ENCODE measurements at places on chromosomes 4 and X. TPM values are rescaled to one million over a fixed set of nuclear protein-coding genes. Genes with fewer than 3 reads are reported as not detected.

DNA sequence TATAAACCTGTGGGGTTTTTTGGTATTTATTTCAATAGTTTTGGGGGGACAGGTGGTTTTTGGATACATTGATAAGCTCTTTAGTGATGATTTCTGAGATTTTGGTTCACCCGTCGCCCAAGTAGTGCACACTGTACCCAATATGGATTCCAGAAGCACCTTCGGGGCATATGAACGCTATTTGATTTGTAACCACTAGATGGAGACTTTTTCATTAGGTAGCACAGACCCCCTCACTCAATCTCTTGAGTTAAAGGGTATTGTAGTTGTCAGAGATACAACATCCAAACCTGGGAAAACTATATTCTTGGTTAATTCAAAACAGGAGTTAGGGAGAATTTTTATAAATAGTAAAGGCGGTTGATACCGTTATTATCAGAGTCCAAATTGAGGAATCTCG, 79.8 kb downstream of the SPANXN3 start:
- no peaks in the 10 kb centered on the region for H3K36me3 ChIP-seq
- DNase-seq: no peak
- no peaks in the 10 kb centered on the region for H3K27me3 ChIP-seq
- H3K4me1 ChIP-seq: no peaks in the 10 kb centered on the region
- no peak overlapping the region for H3K4me3 ChIP-seq

Gene THAP9
- 26.9 TPM for total RNA-seq

DNA sequence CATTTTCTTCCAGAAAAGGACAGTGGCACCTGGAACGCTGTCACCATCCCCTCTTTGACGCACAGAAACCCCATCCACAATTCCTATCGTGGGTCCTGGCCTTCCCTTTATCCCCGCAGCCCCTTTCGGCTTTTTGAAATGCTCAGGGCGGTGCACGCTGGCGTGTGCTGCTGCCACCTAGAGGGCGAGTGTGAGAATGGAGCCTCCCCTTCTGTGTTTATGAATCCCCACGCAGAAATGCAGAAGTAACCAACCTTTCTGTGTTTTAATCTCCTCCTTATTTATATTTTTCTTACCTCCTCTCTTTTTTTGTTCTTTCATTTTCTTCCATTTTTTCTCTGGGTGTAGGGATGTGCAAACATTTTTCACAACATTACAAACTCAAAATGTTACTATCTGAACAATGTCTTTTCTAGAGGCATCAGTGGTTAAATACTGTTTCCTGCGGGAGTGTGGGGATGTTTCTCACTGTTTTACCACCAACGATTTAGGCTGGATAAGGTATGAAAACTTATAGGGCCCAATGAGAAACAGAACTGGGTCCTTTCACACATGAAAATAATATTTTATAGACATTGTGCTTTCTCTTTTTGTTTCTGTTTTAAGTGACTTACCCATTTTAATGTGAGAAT, 50.0 kb downstream of the TMA16 start:
- H3K27me3 ChIP-seq: no peaks in the 10 kb centered on the region
- peak overlapping the region; percentile 13 for H3K4me3 ChIP-seq
- H3K36me3 ChIP-seq: no peaks in the 10 kb centered on the region
- no peak overlapping the region for H3K27ac ChIP-seq
- DNase-seq: peak; percentile 34

- DNase-seq: no peak
- no peaks in the 10 kb centered on the region for H3K36me3 ChIP-seq
- H3K4me3 ChIP-seq: no peak overlapping the region
- H3K27ac ChIP-seq: no peak overlapping the region
- H3K4me1 ChIP-seq: no peaks in the 10 kb centered on the region
Observed at GRCh38 chr4:150337734-150338133, 244.2 kb upstream of the MAB21L2 start.

Gene WWC2
- 26.9 TPM for total RNA-seq

- no peak overlapping the region for H3K4me3 ChIP-seq
- no peak for DNase-seq
- no peaks in the 10 kb centered on the region for H3K27me3 ChIP-seq
- H3K4me1 ChIP-seq: no peaks in the 10 kb centered on the region
Observed at GRCh38 chrX:70313503-70313902, 23.6 kb downstream of the KIF4A start.

DNA sequence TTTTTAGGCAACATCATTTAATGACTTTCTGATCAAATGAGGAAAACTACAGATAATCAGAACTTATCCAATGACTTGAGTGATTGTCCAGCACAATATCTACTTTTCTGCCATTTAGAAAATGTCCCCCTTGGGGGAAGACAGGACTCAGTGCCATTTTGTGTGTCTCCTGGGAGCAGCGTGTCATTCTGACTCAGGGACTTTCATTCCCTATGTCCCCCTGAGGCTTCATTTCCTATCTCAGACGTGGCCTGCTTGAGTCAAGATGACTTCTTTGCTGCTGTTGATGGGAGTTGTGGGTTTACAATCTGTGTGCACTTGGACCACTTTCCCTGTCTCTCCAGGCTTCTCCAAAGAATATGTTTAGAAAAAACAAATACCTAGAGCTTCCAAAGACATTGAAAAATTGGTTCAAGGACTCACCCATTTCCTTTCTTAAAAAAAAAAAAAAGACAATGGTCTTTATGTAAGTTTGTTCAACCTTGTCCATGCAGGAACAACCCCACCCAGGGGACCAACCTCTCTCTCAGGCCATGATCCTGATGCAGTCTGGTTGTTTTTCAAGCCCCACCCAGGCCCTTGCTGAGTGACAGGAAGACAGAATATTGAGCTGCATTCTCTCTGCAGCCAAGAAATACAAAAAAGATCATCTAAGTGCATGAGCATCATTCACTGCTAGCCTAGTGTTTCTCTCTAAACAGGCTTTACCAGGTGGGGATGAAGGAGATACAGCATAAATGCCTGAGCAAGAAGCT, 34.3 kb upstream of the TMEM154 start:
- DNase-seq: no peak
- H3K4me3 ChIP-seq: no peak overlapping the region
- no peaks in the 10 kb centered on the region for H3K36me3 ChIP-seq
- no peaks in the 10 kb centered on the region for H3K27me3 ChIP-seq
- no peaks in the 10 kb centered on the region for H3K4me1 ChIP-seq

GRCh38 chr4:137825505-137825904, 293.2 kb upstream of the PCDH18 start:
- H3K4me1 ChIP-seq: no peaks in the 10 kb centered on the region
- no peak overlapping the region for H3K4me3 ChIP-seq
- H3K36me3 ChIP-seq: no peaks in the 10 kb centered on the region
- no peak overlapping the region for H3K27ac ChIP-seq

DNA sequence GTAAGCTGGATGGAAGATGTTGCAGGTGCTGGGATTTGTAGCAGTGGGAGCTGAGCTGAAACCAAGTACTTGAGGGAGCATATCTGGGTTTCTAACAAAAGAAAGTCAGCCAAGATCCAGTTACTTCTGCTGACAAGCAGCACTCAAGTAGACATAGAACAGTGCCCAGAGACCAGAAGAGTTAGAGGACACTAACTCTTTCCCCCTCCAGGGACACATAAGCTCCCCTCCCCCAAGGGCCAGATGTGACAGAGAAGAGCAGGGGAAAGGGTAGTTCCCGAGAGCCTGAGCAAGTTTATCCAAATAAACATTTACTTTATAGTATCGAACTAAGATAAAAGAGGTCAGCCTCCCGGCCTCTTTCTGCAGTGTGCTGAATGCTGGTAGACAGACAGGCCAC, 12.2 kb downstream of the TRPC3 start:
- no peak overlapping the region for H3K27ac ChIP-seq
- no peaks in the 10 kb centered on the region for H3K4me1 ChIP-seq
- DNase-seq: no peak
- H3K36me3 ChIP-seq: no peaks in the 10 kb centered on the region
- no peaks in the 10 kb centered on the region for H3K27me3 ChIP-seq

Gene SMIM43
- total RNA-seq: not detected

Gene ARL9
- total RNA-seq: not detected

DNA sequence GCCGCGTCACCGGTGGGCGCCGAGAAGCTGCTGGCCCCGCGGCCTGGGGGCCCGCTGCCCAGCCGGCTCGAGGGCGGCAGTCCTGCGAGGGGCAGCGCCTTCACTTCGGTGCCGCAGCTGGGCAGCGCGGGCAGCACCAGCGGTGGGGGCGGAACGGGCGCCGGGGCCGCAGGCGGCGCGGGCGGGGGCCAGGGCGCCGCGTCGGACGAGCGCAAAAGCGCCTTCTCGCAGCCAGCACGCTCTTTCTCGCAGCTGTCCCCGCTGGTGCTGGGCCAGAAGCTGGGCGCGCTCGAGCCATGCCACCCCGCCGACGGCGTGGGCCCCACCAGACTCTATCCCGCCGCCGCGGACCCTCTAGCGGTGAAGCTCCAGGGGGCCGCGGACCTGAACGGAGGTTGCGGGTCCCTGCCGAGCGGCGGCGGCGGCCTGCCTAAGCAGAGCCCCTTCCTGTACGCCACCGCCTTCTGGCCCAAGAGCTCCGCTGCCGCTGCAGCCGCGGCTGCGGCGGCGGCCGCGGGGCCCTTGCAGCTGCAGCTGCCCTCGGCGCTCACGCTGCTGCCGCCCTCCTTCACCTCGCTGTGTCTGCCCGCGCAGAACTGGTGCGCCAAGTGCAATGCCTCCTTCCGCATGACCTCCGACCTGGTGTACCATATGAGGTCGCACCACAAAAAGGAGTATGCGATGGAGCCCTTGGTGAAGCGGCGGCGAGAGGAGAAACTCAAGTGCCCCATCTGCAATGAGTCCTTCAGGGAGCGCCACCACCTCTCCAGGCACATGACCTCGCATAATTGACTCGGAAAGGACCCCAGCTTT, 5.6 kb downstream of the PRDM8 start:
- no peaks in the 10 kb centered on the region for H3K36me3 ChIP-seq
- DNase-seq: peak; percentile 35
- no peaks in the 10 kb centered on the region for H3K27me3 ChIP-seq
- H3K4me1 ChIP-seq: no peaks in the 10 kb centered on the region

GRCh38 chr4:38535717-38536116, 128.3 kb upstream of the KLF3 start:
- no peak overlapping the region for H3K27ac ChIP-seq
- no peaks in the 10 kb centered on the region for H3K27me3 ChIP-seq
- H3K36me3 ChIP-seq: no peaks in the 10 kb centered on the region
- H3K4me3 ChIP-seq: no peak overlapping the region
- DNase-seq: no peak

GRCh38 chrX:39724544-39724943, 373.2 kb downstream of the BCOR start:
- H3K27ac ChIP-seq: no peak overlapping the region
- H3K27me3 ChIP-seq: no peaks in the 10 kb centered on the region
- no peaks in the 10 kb centered on the region for H3K36me3 ChIP-seq
- no peaks in the 10 kb centered on the region for H3K4me1 ChIP-seq
- no peak overlapping the region for H3K4me3 ChIP-seq
- no peak for DNase-seq

Gene TRMT10A
- 0.29 TPM for total RNA-seq
